ENCODE measurements at places on chromosomes 16 and 17.

DNA sequence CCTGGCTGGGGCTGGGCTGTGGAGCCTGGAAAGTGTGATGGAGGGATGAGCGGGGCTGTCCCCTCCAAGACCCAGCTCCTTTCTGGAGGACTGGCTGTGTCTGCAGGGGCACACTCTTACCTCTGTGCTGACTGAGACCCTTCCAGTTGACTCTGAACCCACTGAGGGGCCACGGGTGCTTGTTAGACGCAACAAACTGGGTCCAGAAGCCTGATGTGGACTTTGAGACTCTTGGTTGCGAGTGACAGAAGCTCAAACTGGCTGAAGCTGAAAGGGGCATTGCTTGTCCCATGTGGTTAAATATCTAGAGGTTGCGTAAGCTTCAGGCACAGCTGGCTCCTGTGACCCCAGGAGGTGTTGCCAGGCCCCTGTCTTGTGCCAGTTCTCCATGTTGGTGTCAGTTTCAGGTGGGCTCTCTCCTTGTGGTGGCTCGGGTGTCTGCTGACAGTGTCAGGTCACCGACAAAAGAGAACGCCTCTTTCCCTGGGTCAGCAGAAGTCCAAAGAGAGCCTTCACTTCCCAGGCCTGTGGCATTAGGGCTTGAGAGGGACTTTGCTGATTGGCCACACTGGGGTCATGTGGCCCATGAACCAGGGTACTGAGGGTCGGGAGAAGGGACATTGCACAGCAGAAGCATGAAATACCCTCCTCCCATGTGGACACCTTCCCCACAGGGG is 16.7 kb downstream of the ADCY7 start:
- DNase-seq: no peak

DNA sequence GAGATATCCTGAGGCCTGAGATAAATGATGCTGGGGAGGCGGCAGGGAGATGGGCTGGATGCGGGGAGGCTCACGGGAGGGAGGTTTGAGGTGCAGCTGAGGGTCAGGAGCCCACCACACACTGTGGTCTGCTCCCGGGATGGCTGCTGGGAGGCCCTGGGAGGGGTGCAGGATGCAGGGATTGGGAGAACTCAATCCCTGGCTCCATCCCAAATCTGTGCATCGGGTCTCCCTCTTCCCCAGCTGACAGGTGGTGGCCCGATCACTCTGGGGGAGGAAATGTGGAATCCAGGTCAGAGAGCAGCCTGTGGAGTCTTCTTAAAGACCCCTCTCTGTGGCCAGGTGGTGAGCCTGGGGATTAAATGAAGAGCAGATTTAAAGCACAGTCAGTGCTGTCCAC is 12.0 kb downstream of the PHB1 start:
- no peak for DNase-seq

DNA sequence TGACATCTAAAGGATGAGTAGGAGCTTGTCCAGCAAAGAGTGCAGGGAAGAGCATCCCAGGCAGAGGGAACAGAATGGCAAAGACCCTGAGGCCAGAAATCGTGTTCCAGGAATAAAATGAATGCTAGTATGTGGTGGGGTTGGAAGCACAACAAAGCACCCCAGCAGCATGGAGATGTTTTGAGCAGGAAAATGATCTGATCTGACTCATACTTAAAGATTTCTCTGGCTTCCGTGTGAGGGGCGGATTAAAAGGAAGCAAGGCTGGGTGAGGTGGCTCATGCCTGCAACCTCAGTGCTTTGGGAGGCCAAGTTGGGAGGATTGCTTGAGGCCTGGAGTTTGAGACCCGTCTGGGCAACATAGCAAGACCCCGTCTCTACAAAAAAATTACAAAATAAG is 2.3 kb downstream of the SLC5A11 start:
- no peak for DNase-seq

DNA sequence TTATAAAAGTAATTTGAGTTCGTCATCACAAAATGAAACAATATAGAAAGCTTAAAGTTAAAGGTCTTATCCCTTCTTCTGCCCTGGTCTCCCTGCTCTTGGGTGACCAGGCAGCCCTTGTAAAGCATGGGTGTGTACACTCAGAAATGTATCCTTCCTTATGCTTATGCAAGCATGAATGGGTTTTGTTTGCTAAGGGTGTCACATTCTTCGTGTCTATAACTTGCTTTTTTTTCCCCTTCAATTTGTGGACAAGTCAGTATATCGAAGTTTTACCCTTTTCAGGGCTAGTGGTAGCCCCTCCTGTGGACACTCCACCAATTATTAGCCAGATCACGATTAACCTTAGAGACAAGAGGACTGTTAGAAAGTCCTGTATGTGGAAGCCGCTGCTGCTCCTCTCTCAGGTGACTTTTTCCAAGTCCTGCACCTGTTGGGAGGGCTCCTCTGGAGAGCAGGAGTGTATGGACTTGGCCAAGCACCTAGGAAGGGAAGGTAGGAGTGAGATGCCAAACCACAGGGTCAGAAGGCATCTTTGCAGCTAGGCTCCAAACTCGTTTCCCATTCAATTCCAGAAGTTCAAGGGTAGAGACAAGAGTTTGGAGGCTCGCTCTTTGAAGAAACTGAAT is 50.9 kb downstream of the LDHD start:
- DNase-seq: no peak

GRCh38 chr17:15109608-15110007 is 155.5 kb downstream of the PMP22 start:
- DNase-seq: no peak

- no peak for DNase-seq
These were observed 9.6 kb downstream of the CDRT15 start for GRCh38 chr17:14227052-14227451.

DNA sequence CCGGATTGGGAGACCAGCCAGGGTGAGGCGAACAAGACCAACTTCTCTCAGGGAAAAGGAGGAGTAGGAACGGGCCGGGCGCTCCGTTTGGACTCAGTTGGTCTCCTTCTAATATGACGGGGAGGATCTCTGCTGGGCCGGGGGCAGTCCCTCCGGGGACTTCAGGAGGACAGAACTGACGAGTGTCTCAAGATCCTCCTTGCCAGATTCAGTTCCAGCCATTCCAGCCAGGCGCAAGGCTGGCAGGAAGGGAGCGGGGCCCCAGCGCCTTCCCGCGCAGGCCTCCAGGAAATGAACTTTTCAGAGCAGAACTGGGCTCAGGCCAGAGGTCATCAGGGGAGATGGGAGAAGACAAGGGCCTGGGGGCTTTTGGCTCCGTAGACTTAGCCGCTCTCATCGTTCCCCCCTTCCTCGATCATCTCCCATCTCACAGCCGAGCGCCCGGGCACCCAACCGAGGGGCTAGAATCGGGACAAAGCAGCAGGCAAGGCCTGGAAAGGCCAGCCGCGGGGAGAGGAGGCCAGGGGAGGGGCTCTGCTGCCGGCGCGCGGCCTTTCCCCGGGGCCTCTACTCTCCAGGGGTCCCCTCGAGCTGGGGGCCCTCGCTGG is 1.6 kb downstream of the ZNF423 start:
- DNase-seq: no peak

DNA sequence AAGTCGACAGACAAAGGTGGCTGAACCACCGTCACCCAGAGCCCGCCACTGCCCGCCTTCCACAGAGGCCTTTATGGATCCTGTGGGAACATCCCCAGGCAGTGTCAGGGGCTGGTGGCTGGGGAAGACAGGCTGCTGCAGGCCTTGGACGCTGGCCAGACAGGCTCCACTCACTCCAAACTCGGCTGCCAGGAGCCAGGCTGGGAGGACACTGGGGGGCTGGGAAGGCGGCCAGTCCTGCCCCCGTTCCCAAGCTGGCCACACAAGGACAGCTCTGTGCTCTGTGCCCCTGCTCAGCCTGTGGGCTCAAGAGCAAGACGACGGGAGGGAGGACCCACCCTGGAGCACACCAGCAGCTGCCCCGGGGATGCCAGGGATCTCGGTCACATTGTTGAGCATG is 7.6 kb upstream of the LCAT start:
- DNase-seq: peak; percentile 57

- no peak for DNase-seq
These were observed 6.7 kb upstream of the BCAR1 start for GRCh38 chr16:75257886-75258806.

GRCh38 chr17:33639103-33639880 is 346.2 kb upstream of the ASIC2 start:
- DNase-seq: no peak

DNA sequence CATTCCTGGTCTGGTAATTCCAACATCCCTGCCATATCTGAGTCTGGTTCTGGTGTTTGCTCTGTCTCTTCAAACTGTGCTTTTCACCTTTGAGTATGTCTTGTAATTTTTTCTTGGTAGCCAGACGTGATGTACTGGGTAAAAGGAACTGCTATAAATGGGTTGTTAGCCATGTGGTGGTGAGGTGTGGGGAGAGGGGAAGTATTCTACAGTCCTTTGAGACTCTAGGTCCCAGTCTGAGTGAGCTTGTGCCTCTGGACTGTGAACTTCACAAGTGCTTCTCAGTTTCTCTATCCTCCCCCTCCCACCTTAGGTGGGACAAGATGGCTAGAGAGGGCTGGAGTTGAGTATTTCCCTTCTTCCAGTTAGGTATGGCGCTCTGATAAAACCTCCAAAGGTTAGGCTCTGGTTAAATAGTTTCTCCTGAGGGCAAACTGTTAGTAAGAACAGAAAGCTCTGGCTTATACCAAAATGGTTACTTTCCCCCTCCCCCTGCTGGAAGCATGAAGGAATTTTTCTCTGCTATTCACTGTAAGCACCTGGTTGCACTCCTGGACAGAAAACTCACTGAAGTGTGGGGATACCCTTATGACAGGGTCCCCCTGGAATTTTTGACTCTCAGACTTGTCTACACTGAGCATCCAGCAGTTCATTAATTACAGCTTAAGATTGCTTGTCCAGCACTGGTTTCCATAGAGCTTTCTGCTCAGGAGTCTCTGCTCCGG is 87.8 kb downstream of the MARCHF10 start:
- DNase-seq: no peak

GRCh38 chr17:50188531-50188920 is 12.9 kb downstream of the COL1A1 start:
- DNase-seq: no peak

DNA sequence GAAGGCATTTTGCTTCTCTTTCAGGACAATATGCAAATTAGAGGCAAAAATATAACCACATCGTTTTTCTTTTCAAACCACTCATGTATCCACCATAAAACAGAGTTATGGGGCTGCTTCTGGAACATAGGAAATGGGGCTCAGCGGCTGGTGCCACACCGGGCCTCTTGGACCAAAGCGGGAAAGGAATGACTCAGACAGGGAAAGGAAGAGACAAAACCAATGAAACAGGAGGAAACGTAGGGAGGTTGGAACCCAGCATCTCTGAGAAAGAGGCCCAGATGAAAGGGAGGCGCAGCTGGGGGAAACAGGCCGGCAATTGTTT is 28.5 kb downstream of the CUEDC1 start:
- DNase-seq: no peak

- no peak for DNase-seq
These were observed 4.6 kb downstream of the RPUSD1 start for GRCh38 chr16:783404-784161.

DNA sequence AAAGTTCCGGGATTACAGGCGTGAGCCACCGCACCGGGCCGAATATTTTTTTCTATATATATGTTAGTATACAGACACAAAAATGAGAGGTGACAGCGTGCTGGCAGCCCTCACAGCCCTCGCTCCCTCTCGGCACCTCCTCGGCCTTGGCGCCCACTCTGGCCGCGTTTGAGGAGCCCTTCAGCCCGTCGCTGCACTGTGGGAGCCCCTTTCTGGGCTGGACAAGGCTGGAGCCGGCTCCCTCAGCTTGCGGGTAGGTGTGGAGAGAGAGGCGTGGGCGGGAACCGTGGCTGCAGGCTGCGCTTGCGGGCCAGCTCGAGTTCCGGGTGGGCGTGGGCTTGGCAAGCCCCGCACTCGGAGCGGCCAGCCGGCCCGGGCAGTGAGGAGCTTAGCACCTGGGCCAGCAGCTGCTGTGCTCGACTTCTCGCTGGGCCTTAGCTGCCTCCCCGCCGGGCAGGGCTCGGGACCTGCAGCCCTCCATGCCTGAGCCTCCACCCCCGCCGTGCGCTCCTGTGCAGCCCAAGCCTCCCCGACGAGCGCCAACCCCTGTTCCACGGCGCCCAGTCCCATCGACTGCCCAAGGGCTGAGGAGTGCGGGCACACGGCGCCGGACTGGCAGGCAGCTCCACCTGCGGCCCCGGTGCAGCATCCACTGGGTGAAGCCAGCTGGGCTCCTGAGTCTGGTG is 1.9 kb upstream of the DPEP3 start:
- no peak for DNase-seq

DNA sequence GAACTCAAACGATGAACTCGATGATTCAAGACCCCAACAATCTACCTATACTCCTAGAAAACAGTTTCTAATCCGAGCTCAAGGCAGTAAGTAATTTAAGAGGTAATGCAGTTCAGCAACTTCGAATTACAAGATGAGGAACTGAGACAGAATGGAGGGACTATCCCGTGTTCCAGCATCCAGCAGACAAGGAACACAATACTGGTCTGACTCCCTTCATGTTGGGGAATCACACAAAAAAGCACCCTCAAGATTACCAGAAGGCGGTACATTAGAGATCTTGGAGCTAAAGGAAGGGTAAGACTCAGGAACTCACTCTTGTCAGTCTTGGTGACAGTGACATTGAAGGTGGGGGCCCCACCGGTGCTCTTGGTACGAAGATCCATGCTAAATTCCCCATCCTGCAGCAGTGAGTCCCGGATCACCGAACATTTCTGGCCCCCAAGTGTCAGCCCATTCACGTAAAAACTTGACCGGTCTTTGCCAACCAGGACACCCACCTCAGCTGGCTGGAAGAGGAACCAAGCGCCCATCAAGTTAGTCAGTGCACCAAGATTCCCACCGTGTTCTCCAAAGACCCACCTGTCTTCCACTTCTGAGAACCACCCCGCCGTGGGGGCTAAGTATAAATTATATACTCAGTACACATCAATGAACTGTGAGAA is 1.9 kb downstream of the PFN1 start:
- no peak for DNase-seq

- DNase-seq: no peak
These were observed 9.4 kb downstream of the CPNE7 start for GRCh38 chr16:89584768-89585549.

DNA sequence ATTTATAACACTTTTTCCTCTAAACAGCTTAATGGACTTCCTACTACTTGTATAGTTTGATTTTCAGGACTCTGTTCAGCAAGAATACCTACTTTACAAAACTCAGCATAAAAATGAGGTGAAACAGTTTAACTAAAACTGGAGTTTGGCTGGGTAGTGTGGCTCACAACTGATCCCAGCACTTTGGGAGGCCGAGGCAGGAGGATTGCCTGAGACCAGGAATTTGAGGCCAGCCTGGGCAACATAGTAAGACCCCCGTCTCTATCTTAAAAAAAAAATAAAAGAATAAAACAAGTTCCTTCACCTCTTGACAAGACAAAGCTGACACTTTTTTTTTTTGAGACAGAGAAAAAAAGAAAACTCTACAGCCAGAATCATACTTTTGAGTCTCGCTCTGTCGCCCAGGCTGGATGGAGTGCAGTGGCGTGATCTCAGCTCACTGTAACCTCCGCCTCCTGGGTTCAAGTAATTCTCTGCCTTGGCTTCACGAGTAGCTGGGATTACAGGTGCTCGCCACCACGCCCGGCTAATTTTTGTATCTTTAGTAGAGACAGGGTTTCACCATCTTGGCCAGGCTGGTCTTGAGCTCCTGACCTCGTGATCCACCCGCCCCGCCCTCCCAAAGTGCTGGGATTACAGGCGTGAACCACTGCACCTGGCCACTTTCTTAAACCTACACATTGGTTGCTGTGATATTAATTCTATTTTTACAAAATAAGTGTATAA is 2.6 kb downstream of the PDF start:
- no peak for DNase-seq

GRCh38 chr17:19374136-19374535 is 4.2 kb upstream of the MAPK7 start:
- no peak for DNase-seq
